Aortic smooth muscle cell (primary cell): ENCODE measurements at places on chromosomes 16 and 17. TPM values are rescaled to one million over a fixed set of nuclear protein-coding genes. Genes with fewer than 3 reads are reported as not detected.

SLC26A11 gene
- total RNA-seq = 9.6 and 12.9 TPM in 2 replicates

ITGAX gene
- 0.12 and 0.26 TPM in 2 replicates for total RNA-seq

FBXW10 gene
- total RNA-seq = under 0.01 and 0.06 TPM in 2 replicates

PIRT gene
- not detected in 2 replicates for total RNA-seq

EFNB3 gene
- under 0.01 and 0.12 TPM in 2 replicates for total RNA-seq

ZNF652 gene
- 8.3 and 10.3 TPM in 2 replicates for total RNA-seq

CES3 gene
- total RNA-seq = 0.13 and 0.56 TPM in 2 replicates

KRT12 gene
- not detected in 2 replicates for total RNA-seq
